ENCODE measurements at places on chromosomes 6 and 20.
A peak's percentile ranks its signal among the peaks of the same experiment; 100 is the strongest.

- no peak for DNase-seq
These were observed 476.3 kb downstream of the PRKN start for GRCh38 chr6:162251257-162251656.

GRCh38 chr6:81158956-81159355, 593.5 kb downstream of the TENT5A start:
- no peak for DNase-seq

DNA sequence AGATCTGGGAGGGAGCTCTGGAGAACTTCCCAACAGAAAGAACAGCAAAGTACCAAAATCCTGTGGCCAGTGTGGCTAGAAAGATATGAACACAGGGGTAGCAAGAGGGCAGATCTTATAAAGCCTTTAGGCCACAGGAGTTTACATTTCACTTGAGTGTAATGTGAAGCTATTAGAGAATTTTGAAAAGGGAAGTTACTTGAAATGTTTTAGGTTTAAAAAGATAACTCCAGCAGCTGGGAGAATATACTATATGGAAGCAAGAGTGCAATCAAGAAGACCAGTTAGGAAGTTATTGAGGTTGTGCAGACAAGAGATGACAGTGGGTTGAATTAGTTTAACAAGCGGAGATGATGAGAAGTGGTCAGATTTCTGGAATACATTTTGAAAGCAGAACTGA, 7.9 kb downstream of the SUPT3H start:
- no peak for DNase-seq

GRCh38 chr6:125789167-125789566, 1.6 kb upstream of the NCOA7 start:
- DNase-seq, result no peak

DNA sequence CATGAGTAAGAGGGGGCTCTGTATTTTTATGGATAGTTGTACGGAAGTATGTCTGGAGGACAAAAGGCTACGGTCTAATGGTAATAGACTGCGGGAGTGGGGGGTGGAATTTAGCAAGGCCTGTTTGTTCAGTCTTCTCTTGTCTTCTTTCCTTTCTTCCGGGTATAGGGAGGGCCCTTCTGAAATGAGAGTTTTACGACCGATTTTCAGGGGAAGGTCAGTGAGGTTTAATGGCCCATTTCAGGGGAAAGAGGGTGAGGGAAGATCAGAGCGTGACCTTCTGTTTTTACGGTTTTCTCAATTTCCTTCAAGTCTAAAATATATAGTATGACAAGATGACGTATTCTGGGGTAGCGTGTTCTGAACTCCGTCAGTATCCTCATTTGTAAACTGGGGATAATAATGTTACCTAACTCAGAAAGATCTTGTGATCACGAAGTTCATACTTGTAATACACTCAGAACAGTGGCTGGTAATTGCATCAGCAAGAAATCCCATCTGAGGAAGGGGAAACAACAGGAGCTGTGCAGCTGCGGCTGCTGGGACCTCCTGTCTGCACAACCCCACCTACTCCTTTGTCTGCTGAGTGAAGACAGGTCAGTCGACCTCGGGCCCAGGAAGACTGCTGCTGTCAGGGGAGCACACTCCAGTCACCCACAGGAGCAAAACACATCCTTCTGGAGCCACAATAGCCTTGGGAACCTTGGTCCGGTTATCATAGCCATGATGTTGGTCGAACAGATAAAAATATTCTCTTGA, 90.4 kb downstream of the MAP3K7 start:
- no peak for DNase-seq

DNA sequence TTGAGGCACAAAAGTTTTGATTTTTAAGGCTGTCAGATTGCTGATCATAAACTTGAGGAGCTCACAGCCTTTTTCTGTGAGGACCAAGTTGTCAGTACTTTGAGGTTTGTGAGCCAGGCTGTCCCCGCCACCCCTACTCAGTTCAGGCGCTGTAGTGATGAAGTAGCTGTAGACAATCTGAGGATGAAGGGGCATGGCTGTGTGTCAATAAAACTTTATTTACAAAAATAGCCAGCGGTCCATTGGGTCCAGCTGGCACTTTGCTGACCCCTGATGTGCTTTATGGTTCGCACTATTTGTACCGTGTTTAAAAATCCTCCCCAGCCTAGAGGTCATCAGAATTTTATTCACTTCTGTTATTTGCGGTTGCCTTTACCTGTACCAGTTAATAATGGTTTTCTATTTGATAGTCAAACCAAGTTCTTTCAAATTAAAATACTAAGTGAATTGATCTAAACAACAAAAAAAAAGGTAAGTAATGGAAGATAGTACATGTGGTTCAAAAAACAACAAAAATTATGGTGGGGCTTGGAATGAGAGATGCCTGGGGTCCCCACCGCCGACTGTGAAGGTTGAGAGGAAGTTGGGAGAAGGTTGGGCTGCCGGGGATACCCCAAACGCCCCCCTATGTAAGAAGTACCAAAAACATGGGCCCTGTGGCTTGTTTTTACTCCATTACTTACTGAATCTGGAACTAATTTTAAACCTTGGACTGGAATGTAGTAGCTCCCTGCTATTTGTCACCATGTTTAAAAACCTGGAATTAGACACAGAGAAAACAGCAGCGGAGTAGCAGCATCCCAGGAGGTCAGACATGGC, 123.6 kb downstream of the SYCP2 start:
- DNase-seq, result no peak

DNA sequence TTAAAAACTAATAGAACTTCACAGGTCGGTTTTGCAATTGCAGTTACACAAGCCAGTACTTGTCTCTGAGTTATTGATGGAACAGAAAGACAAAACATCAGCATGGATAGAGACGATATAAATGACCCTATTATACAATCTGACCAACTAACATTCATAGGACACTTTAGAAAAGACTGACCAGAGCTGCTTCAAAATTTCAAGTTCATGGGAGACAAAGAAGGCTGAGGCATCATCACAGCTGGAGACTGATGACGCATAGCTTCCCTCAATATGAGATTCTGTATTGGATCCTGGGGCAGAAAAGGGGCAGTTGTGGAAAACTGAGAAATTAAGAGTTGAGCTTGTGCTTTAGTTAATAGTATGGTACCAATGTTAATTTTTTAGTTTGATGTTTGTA, 174.0 kb downstream of the THBS2 start:
- no peak for DNase-seq

DNA sequence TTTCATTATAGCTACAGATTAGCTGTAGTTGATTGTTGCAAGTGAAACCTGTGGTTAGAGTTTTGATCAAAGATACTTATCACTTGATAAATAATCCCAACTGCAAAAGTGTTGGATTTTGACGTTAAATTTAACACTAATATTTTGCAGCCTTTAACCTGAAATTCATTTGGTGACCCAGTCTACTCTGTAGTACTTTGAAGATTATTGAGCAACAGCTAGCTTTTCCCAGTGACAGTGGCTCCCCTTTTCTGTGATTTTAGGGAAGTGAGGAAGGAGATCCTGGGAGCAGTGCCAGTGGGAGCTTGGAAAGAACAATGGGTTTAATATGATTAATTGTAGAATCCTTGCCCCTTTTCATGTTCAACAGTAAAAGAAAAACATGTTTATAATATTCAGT, 76.9 kb downstream of the NCOA3 start:
- no peak for DNase-seq

DNA sequence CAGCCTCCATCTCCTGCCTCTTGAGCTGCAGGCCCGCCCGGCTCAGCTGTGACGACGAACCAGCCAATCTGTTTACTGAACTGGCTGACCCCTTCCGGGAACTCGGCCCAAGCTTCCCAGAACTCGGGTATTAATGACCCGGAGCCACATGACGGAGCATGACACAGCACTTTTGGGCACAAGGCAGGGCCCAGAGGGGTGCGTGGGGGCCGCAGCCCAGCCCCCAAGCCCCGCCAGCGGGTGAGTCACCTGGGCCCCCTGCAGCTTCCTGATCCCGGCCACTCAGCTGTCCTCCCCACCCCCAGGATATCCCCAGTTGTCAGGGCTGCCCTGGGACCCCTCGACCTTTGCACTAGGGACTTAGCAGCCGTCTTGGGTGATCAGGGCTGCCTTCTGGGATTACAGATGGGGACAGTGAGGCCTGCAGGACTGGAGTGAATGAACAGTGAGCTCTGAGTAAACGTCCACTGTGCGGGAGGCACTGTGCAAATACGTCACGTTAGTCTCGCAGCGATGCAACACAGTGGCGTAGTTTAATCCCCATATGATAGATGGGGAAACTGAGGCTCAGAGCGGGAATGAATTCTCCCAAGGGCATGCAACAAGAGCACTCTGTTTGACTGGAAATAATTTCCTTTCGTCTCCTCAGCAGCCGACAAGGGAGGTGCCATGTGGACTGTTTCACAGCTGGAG, 102.1 kb downstream of the CEBPB start:
- DNase-seq, result no peak

DNA sequence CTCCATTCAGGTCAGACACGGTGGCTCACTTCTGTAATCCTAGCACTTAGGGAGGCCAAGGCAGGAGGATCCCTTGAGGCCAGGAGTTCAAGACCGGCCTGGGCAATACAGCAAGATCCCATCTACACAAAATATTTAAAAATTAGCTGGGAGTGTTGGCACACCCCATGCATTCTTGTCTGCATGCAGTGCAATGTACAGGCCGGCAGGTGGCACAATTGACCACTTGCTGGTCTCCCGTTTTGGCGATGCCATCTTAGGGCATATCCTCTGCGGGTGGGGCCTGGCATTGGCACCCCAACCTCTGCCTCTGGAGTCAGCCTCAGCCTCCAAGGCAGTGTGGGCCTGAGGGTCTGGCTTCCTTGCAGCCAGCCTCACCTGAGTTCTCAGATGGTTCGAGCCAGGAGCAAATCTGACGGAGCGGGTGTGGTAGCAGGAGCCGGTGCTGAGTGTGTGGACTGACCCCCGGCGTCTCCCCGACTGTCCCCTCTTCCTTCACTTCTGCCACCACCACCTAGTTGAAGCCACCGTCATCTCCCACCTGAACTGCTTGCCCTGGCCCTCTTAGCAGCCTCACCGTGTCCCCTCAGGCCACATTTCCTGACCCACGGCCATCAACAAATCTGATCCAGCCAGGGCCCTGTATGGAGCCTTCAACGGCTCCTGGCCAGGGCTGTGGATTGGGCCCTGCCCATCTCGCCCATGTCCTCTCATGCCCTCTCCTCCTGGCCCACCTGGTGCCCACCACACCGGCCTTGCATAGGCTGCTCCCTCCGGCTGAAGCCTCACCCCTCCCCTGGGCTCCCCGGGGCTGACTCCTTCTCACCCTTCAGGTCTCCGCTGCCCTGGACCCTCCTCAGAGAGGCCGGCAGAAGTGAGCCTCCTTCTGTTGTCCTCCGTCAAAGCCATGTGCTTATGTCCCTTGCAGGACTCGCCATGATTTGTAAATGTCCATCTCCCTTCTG, 44.0 kb downstream of the EFCAB8 start:
- peak; percentile 37 for DNase-seq

DNA sequence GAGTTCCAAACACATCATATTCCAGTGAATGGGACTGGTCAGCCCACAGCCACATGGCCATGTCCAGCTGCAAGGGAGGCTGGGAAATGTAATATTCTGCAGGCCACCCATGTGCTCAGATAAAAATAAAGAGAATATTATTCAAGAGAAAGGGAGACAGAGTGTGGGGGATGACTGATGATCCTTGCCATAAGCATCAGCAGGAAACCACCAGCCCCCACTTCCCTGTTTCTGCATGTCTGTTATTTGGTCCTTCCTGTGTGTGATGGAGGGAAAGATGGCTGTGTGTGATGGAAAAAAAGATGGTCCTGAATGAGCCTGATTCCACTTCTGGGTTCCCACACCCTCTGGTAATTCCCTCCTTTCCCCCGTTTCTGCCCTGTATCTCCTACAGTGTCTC, 13.1 kb upstream of the RSPO4 start:
- no peak for DNase-seq

GRCh38 chr6:113763876-113764275, 93.3 kb upstream of the MARCKS start:
- no peak for DNase-seq

DNA sequence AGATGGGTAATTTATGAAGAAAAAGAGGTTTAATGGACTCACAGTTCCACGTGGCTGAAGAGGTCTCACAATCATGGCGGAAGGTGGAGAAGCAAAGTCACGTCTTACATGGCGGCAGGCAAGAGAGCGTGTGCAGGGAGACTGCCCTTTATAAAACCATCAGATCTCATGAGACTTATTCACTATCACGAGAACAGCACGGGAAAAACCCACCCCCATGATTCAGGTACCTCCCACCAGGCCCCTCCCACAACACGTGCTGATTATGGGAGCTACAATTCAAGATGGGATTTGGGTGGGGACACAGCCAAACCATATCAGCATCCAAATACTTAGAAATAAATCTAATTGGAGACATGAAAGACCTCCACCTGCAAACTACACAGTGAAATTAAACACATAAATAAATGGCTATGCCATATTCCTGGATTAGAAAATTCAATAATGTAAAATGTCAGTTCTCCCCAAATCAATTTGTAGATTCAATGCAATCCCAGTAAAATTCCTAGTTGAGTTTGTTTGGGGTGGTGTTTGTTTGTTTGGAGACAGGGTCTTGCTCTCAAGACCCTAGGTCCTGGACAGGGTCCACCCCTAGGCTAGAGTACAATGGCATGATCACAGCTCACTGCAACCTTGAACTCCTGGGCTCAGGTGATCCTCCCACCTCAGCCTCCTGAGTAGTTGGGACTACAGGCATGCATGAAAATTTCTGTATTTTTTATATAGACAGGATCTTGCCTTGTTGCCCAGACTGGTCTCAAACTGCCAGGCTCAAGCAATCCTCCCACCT, 101.6 kb downstream of the TAF4 start:
- no peak for DNase-seq

- DNase-seq, result no peak
These were observed 32.4 kb downstream of the JPH2 start for GRCh38 chr20:44154521-44155001.

DNA sequence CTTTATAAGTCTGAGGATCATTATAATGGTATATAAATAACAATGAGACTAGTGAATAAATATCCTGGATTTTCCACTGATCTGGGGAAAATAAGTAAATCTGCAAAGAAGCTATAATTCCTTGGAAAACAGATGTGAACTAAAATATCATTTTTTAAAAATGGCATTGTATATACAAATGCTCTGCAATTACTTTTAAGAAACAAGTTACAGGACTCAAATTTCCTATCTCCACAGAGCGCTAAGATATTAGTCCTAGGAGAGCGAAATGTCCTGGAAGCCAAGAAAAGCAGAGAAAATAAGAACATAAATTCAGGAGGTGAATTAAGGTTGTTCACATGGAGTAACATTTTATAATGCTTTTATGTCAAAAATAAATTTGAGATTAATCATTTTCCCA, 61.3 kb downstream of the PRKN start:
- no peak for DNase-seq

DNA sequence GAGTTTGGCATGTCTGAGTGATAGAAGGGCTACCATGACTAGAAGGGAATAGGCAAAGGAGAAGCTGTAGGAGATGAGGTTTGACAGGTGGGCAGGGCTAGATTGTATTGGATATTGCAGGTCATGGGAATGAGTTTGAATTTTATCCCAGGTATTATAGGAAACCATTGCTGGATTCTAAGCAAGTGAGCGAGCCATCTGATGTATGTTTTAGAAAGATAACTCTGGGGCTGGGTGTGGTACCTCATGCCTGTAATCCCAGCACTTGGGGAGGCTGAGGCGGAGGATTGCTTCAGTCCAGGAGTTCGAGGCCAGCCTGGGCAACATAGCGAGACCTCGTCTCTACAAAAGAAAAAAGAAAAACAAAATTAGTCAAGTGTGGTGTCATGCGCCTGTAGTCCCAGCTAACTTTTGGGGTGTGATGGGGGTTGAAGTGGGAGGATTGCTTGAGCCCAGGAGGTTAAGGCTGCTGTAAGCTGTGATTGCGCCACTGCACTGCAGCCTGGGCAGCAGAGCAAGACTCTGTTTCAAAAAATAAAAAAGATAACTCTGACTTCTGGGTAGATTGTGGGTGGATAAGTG, 16.9 kb downstream of the STK4 start:
- no peak for DNase-seq

- no peak for DNase-seq
These were observed 27.7 kb downstream of the TFEB start for GRCh38 chr6:41707565-41708200.
